NCI-H187 treated with DMSO at 0.1 percent for 48 hours (cell line): ENCODE measurements at places on chromosomes 2 and 18.

DNA sequence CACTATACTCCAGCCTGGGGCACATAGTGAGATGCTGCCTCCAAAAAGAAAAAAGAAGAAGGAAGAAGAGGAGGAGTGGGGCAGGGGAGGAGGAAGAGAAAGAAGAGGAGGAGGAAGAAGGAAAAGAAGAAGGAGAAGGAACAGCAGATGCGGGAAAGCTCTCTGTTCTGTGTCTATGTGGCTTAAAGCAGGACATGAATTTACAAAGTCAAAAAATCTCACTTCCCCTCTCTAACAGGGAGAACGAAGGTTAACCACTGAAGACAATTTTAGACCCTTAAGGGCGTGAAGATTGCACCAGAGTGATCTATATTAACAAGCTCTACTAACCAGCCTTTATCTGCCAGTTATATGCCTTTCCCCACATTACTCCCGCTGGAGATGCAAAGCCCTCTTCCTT is 258.9 kb downstream of the METTL4 start:
- no peak for DNase-seq

- DNase-seq: no peak
Observed at GRCh38 chr2:24420373-24420772, 60.0 kb upstream of the ITSN2 start.

GRCh38 chr2:215607766-215608165 is 171.9 kb upstream of the FN1 start:
- no peak for DNase-seq

- no peak for DNase-seq
Observed at GRCh38 chr2:230267059-230267458, 41.5 kb downstream of the SP140 start.

DNA sequence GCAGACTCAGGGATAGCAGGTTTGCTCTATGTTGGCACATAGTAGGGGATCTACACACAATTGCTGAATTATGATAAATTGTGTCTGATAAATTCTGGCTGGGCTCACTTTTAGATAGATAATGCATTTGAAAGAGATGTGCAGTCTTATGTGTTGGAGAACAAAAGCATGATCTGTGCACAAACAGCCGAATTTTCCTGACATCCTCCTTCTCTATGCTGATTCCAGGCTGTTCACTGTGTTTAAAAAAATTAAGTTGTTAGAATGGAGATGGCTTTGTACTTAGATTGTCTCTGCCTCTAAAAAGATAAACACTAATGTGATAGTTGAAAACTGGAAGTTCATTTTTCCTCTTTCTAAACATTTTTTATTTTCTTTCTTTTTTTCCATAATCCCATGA is 2.1 kb downstream of the CERS6 start:
- DNase-seq: no peak

- DNase-seq: no peak
Observed at GRCh38 chr18:45102126-45102525, 421.4 kb downstream of the SETBP1 start.

GRCh38 chr18:11040823-11041656 is 108.3 kb downstream of the PIEZO2 start:
- peak; percentile 9 for DNase-seq

GRCh38 chr2:160290598-160290997 is 90.5 kb upstream of the ITGB6 start:
- no peak for DNase-seq

- no peak for DNase-seq
Observed at GRCh38 chr2:138086576-138086975, 122.3 kb downstream of the HNMT start.

DNA sequence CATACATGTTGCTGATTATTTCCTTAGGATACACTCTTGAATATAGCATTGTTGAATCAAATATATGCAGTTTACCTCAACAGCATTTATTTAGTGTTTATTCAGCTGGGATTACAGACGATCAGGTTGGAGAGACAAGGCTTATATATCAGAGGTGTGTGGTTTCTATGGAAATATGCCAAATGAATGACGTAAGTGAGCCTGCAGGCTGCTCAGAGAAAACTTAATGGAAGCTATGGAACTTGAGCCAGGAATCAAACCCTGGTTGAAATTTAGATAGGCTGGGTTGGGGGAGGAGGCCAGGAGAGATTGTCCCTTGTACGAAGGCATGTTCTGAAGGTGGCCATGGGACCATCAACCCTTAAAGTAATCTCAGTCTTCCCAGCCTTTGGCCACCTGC is 79.5 kb downstream of the INPP4A start:
- no peak for DNase-seq

DNA sequence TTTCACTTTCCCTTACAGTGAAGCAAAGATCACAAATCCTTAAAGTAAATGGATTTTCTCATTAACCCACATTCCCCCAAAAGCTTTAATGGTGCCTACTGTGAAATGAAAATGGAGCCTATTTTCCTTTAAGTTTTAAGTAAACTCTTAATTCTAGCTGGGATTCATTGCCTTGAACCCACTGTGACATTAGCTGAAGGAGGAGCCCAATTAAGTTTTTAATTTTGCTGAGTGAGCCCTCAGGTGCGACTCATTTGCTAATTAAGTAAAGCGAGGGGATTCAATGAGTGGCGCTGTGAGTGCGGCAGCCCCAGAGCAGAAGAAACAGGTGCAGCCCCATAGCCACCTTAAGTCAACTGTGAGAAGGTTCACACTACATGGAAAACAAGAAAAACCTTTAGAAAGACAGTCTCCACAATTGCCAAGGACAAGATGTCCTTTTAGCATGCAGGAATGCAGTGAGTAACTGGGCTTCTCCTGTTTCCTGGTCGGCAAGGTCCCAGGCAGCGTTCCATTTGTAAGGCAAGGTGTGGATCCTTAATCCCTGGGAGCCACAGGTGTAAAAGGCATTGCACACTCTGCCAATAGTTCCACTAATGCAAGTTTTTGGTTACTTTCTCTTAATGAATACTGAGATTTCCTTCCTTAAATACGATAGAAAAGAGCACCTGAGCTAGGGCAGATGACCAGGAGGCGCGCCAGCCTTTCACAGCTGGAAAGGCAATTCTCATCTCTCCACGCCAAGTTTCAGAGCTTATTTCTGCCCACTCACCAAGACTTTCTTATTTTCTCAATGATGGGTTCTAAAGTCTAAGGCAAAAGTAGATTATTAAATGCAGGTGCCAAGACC is 87.7 kb downstream of the TMEM18 start:
- no peak for DNase-seq

GRCh38 chr2:218081063-218081462 is 12.0 kb downstream of the RUFY4 start:
- no peak for DNase-seq

DNA sequence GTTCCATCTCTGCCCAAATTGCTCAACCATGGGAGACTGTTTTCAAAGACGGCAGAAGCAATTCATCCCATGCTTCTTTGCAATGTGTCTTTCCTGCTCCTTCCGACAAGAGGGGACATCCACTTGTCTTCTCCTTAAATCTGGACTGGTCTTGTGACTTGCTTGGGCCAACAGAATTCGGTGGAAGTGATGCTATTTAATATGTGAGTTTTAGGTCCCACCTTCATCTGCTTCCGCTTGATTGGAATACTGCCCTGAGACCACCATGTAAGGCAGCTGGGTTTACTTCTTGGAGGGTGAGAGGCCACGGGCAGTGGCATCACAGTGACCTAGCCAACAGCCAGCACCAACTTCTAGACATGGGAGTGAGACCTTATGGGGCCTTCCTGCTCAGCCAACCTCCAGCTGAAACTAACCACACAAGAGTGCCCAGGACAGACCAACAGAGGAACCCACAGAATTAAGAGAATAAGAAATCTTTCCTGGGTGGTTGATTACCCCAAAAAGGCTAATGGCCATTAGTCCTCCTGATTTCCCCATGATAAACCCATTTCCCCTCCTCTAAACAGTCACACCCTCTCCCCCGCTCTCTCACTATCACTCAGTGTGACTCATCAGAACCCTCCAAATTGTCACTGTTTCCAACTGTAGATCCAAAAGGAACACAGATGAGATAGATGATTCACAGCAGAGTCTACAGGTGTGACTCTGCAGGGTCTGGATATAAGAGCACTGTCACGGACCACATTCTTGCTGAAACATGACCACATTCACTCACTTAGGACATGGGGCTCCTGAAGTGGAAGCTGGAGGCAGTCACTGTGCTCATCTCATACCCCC is 16.2 kb upstream of the RHOB start:
- DNase-seq: no peak

GRCh38 chr2:60497500-60497899 is 56.0 kb downstream of the BCL11A start:
- DNase-seq: no peak

- no peak for DNase-seq
Observed at GRCh38 chr2:58968885-58969284, 727.8 kb upstream of the FANCL start.

DNA sequence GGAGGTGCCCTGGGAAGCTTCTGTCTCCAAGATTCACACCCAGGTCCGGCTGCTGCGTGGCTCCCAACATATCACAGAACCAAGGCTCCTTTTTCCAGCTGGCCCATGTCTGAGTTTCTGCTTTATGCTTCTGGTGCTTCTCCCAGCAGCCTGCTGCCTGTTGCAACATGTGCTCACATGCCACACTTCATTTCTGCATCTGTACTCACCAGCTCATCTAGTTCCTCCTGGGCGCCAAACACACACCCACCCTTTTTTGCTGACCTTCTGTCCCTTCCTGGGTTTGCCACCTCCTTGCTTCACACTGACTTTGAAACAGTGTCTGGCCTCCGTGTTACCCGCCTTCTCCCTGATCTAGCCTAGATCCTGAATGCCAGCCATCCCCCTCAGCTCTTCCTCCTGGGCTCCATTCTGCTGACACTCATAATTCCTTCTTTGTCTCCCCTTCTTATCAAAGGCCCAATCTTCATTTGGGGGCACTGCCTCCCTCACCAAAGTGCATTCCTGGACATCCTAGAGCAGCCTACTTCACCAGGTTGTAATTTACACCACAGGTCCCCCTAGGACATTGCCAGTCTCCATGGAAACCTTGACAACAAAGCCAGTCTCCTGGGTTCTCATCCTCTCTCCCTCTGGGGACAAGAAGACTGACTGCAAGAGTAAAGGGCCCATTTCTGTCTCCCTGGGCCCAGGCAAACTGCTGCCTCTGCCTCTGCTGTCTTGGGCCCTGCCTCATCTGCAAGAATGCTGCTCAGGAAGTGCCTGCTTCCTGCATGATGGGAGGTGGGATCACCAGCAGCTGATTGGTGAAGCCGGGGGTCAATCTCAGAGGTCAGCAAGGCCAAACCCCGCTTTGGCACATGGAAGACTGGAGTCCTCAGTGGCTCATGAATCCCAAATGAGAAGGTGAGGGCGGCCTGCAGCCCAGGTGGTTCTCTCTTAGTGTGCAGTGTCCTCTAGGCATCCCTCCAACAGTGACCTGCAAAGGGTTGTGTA is 13.9 kb upstream of the PROM2 start:
- DNase-seq: no peak

DNA sequence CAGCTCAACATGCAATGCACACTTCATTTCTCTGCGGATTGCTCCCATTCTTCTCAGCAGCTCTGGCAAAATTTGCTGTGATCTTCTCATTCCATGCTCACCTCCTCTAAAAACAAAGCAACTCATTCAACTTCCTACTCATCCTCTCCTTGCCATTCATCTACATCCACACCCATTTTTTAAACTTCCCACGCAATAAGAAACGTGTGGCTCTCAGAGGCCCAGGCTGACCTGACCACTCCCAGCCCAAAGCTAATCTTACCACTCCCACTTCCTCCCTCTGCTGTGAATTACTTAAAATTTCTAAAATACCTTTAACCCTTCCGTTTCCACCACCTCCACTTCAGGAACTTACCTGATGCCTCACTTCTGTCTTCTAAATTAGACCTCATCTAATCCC is 15.2 kb downstream of the ABCB11 start:
- DNase-seq: no peak

DNA sequence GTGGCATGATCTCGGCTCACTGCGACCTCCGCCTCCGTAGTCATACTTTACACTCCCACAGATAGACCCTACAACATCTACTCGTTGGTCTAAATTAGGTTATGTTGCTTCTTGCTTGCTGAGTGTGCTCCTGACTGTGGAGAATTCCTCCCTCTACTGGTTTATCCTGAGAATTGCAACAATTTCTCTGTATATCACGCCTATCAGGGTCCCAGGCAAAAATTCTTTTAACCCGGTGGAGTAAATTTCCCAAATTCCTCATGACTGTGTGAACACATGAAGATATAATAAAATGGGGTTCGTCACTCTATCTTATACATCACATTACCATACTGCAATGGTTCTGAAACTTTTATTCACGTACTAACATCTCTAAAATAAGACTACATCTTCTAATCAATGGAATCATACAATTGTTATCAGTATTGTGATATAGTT is 156.7 kb downstream of the EVA1A start:
- peak; percentile 1 for DNase-seq

- no peak for DNase-seq
Observed at GRCh38 chr2:61759005-61759404, 94.9 kb downstream of the FAM161A start.

DNA sequence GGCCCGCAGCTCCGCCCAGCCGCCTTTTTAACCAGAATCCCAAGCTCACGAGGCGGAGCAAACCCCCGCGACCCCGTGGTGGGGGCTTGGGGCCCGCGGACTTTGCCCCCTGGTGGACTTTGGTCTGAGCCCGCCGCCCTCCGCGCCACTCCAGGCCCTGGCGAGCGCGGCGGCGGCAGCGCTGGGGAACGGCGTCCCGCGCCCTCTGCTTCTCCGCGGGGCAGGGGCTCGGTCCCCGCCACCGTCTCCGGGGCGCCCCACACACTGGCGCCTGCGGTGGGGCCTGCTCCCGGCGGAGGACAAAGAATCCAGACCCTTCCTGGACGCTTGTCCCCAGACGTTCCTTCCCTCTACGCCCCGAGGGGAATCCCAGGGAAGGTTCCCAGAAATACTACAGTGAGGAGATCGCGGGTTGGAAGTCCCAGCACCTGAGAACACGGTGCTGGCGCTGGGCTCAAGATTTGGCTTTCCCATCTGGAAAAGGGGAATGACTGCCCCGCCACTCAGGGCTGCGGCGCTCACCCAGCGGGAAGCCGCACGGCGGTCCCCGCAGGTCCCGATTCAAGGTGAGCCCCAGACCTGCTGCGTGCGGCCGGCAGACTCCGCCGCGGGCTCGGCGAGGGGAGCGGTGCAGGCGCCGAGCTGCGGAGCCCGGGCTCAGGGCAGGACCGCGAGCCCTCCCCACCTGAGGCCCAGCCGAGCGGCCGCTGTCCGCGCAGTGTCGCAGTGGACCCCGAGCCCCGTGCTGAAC is at the start of gene HAAO:
Gene HAAO, minus strand, starts transcription at position 1 of the 751 bp plus-strand sequence. CDS start 47 bp downstream, outside the sequence.
- no peak for DNase-seq

DNA sequence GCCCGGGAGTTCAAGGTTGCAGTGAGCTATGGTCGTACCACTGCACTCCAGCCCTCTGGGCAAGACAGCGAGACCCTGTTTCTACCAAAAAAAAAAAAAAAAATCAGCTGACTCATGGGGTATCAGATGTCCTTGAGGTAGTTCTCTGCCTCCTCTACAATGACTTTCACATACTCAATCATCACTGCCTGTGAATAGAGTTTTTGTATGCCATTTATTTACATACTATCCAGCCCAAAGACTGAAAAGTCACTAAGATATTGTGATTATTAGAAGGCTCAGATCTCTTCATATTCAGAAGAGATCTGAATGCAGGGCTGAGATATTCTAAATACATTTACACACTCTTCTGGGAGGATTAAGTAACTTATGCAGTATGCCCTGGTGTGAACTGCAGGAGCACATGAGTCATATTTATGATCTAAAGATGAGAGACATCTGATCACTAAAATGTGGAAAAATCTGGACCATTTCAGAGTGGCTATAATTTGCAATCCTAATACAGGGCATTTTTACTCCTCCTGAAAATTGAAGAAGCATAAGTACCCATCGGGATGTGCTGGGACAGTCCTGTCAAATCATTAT is 38.9 kb downstream of the KLF7 start:
- DNase-seq: no peak

GRCh38 chr2:16525265-16525887 is 140.3 kb downstream of the CYRIA start:
- DNase-seq: no peak
